Stimulated activated CD4-positive, alpha-beta T cell treated with anti-CD3 and anti-CD28 coated beads, Interleukin-1b, Interleukin-23, amount 100 ng/mL, for 1 hour (primary cell): ENCODE measurements at places on chromosomes 13 and 19.

DNA sequence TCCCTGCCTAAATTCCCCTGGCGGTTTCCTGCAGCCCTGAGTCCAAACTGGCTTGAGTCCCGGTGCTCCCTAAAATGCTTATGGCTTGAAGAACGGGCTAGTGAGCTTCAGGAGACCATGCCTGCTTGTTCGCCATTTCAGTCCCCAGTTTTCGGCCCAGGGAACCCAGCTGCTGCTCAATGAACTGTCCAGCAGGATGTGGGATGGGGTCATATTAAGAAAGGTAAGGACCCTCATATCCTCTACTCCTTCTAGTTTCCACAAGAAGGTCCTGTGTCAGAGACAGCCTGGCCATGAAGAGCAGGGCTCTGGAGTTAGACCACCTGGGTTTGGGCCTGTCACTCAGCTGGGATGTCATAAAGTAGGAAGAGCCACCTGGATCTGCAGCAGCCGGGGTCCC, 17.0 kb upstream of the SPC24 start:
- no peak for DNase-seq

DNA sequence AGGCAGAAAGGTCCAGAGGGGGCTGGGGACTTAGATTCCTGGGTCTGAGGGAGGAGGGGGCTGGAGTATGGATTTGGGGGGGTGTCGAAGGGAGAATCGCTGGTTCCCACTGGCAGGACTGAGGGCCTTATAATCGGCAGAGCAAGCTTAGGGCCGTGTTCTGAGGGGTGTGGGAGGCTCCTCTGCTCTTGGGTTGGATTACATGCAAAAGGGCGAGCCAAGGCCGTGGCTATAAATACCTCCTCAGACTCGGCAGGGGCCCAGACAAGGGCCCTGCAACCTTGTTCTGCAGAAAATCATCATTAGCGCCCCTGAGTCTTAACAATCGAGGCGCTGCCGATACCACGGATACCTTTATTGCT, 707 bp upstream of the MAMSTR start:
- no peak for DNase-seq

- no peak for DNase-seq
These were observed 16.2 kb downstream of the COMP start for GRCh38 chr19:18774782-18775444.

- no peak for DNase-seq
These were observed 1431.9 kb upstream of the PCDH20 start for GRCh38 chr13:62847520-62847919.

- DNase-seq: no peak
These were observed 481.9 kb downstream of the COG6 start for GRCh38 chr13:40137400-40137799.
